ENCODE measurements at places on chromosomes 12 and 14.

GRCh38 chr12:4320497-4320852 is 538 bp upstream of the TIGAR start:
- no peak for DNase-seq

- no peak for DNase-seq
These were observed 69.5 kb downstream of the NKX2-1 start for GRCh38 chr14:36450550-36450949.

GRCh38 chr14:68805414-68805813 is 12.5 kb upstream of the ZFP36L1 start:
- no peak for DNase-seq

- no peak for DNase-seq
These were observed 8.8 kb downstream of the EIF2B2 start for GRCh38 chr14:75011356-75011994.

DNA sequence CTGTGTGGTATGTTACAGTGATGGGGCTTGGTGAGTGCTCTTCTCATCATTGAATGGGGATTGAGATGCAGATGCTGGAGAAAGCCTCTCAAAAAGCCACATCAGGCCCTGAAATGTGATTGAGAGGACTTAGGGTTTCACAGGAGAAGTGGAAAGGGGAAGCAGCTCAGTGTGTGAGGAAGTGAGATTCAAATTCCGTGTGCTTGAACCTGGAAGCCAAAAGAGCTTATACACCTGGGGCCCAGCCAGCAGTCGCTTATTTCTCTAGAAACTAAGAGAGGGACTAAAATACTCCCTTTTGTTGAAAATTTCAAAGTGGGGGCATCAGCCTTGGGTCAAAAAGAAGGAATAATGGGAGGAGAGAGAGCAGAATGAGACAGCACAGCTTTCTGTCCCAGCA is 39.1 kb upstream of the GZMB start:
- DNase-seq: no peak

DNA sequence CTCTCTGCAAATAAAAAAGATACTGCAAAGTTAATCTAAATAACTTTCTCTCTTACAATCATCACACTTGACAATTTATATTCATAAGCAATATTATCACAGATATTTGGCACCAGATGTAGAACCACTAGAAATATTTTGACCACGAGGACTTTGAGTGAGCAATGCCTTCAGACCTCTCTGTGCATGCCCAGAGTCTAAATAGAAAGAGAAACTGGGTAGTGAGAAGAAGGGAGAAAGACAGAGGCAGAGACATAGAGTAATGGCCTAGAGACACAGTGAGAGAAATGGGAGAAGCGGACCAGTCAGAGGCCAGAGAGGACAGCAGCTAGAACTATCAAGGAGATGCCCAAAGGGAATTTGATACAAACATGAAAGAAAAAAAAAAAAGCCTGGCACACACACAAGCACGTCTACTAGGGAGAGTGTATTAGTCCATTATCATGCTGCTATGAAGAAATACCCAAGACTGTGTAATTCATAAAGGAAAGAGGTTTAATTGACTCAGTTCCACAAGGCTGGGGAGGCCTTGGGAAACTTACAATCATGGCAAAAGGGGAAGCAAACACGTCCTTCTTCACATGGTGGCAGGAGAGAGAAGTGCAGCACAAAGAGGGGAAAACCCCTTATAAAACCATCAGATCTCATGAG is 41.1 kb downstream of the BMP4 start:
- no peak for DNase-seq

GRCh38 chr12:66453844-66454243 is 151.6 kb downstream of the HELB start:
- DNase-seq: no peak

- DNase-seq: no peak
These were observed 3.7 kb upstream of the LTBP2 start for GRCh38 chr14:74615735-74616134.

- DNase-seq: no peak
These were observed 126.8 kb upstream of the MAP1LC3B2 start for GRCh38 chr12:116432314-116432750.

- no peak for DNase-seq
These were observed 96.6 kb downstream of the CFAP54 start for GRCh38 chr12:96585977-96586376.

DNA sequence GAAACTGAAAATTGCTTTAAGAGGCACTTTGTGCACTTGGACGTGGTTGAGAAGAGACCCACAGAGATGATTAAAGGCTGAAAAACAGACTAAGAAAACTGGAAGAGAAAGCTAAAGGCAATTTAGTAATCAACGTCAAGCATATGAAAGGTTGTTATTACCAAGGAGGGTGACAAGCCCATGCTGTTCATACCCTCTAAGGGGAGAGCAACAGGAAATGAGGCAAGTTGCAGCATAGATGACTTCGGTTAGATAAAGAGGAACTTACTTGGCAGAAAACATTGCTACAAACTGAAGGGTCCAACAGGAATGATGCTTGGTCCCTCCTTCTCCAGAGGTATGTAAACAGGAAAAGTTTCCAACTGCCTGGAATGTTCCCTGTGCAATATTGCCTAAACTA is 107.8 kb downstream of the DUSP6 start:
- DNase-seq: no peak

DNA sequence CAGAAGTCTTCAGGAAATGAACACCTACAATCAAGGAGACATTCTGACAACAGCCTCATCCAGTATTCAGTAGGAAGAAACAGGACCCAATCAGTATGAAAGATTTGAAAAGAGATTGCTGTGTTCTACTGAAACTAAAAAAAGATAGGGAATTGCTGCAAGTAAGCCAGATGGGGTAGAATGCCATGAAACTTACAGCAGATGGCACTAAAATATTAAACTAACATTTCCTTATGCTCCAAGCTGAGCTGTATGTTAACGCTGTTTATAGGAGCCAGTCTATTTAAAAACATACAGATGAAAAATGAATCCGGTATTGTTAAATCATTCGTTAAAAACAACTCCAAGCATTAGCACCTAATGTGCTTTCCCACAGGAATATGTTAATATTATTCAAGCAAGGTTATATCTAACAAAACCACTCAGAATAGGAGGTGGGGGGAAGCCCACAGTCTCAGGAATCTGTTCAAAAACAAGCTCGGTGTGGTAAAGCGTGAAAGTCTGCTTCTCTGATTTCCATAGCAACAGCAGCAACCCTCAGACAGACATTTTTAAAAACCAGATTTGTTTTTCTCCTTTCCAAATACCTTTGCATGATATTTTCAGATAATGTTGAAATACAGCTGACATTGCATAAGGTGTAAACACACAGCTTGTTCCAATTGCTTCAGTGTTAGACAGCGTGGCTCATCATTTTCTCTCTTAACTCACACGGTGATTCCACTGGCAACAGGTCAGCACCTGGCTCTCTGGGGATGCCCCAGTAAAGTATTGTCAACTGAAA is 131.4 kb upstream of the CCDC175 start:
- no peak for DNase-seq

DNA sequence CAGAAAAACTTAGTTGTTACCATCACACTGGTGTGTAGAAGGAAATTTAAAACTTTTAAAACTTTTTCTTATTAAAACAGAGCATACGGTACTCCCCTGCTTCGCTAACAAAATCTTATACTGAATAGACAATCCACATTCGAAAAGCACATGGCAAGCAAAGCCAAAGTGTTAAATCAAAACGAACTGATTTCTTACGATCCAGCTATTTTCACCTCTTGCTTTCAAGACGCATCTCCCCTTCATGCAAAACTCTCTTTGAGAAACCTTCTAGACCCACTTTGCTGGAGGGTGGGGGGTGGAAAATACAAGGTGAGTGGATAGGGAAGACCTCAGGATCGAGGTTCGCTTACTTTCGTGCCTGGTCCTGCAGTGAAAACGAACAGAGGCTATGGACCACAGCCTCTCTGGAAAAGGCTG is 328 bp downstream of the INTS13 start:
- DNase-seq: no peak

DNA sequence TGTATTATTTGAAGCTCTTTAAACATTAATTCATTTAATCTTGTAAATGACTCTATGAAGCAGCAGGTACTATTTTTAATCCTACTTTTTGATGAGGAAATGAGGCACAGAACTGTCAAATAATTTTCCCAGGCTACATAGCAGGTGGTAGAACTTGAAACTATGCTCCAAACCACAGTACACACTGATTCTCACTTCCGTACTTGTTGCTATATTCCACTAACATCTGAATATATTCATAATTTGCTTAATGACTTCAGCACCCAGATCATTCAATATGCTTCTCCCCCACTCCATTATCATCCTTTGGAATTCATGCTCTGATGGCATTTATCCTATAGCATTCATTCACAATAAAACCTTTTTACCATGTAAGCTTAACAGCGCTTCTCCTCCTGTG is 4.9 kb downstream of the ERGIC2 start:
- no peak for DNase-seq

DNA sequence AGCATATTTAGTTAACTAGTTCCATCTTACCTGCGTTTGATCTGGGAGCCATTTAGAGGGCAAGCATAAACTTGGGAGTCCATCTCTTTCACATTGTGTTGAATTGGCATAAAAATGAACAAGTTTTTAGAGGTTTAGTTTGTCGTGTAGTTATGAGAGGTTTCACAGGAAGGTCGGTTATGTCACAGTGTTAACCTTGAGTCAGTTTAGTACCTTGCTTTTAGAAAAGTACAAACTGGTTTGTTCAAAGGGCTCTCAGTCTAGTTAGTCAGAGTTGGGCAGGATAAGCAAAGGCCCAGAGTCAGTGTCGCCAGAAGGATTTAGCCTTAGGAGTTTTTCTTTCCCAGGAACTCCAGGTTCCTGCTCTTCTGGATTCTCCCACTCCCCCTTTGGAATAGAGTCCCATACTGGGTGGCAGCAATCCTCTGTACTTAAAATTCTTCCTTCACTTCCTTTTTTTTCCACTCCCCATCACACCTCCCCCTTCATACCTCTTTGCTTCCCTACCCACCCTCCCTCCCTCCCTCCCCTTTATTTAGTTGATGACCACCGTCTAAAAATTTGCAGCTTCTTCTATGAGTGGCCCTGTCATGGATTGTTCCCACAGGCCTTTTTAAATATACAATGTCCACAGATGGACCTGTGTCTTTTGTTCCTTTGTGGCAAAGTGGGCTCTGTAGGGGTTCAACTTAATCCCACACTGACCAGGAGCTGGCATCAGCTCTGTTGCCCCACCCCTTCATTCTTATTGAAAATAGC is 12.1 kb downstream of the PCBP2 start:
- DNase-seq: no peak

DNA sequence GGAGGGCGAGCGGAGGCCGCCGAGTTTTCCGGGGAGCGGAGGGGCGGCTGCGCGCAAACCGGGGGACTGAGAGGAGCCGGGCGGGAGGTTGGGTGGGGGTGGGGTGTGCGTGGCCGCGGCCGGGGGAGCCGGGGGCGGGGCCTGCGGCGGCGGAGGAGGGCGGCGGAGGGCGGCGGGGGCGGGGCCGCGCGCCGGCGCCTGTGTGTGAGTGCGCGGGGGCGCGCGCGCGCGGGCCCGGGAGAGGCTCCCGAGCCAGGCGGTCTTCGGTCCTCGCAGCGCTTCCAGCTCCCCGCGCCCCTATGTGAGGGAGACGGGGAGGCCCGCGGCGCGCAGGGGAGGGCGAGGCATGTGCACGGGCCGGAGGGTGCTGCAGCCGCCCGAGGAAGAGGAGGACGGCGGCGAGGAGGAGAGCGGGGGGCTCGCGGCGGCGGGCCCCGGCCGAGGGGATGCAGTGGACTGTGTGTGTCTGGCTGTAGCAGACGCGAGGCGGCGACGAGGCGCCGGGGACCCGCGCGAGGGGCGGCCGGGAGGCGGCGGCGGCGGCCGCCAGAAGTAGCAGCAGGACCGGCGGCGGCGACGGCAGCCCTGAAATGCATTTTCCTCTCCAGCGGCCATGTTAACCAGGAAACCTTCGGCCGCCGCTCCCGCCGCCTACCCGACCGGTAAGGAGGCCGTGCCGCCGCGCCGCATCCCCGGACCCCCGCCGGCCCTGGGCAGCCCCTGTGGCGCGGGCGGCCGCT is at the start of gene DYRK2:
TSS of gene DYRK2 (plus strand) at position 225 of the 740 bp plus-strand sequence. CDS start at position 614, 389 bp downstream.
- DNase-seq: peak; percentile 70
